Esophagus squamous epithelium (tissue), 5 donors: ENCODE measurements at places on chromosomes 3 and 15.

GRCh38 chr3:114093596-114093995 is 37.1 kb downstream of the QTRT2 start:
- DNase-seq: no peak

GRCh38 chr3:182105875-182106274 is 394.1 kb downstream of the SOX2 start:
- DNase-seq: no peak

- no peak for DNase-seq
These were observed 1379.1 kb downstream of the ZPLD1 start for GRCh38 chr3:103813955-103814354.

DNA sequence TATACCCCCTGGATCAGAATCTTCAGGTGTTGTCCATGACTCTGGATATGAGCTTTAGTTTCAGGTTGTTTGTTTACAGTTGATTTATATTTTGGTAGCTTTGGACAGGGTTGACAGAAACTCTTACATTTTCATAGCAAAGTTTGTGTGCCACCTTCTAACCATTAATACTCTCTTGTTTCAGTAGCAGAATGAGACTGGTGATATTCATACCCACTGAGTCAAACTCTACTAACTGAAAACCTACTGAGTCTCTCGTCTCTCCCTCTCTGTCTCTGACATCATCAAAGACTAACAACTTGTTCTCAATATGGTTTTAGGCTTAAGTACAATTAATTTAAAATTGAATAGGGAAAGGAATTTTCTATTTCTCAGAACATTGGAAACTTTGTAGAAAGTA is 282.3 kb downstream of the CNTN6 start:
- no peak for DNase-seq

DNA sequence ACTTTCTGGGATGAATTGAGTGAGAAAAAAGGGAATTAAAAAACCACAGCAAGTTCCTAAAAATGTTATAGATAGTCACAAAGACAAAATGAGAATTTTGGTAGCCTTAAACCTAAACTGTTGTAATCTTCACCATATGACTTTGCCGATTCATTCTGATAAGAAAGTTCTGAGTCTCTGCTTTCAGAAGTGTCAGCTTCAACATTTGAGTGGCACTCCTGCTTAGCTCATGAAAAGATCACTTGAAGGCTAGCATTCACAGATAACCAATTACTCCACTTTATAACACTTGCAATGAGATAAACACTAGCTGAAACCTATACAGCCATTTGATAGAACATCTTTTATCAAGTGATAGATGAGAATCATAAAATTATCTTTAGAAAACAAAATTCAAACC is 288.1 kb upstream of the POU1F1 start:
- DNase-seq: no peak

GRCh38 chr15:91238644-91239425 is 138.8 kb downstream of the SV2B start:
- DNase-seq: no peak

DNA sequence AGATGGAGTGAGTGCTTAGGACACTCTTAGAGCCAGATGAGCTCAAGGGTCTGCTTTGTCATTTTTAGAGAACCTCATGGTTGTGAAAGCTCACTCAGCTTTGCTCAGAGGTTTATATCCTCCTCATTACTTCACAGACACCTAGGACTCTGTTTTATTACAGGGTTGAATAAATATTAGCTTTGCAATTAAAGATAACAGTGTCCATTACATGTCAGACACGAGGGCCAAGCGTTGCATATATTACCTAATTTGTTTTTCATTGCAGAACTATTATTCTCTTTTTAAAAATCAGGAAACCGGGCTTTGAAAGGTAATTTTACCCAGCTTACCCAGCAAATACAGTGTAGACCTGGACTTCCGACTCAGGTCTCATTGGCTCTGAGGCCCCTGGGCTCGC is 16.1 kb downstream of the MAP6D1 start:
- no peak for DNase-seq

- DNase-seq: no peak
These were observed 207.7 kb downstream of the STT3B start for GRCh38 chr3:31740397-31740796.

DNA sequence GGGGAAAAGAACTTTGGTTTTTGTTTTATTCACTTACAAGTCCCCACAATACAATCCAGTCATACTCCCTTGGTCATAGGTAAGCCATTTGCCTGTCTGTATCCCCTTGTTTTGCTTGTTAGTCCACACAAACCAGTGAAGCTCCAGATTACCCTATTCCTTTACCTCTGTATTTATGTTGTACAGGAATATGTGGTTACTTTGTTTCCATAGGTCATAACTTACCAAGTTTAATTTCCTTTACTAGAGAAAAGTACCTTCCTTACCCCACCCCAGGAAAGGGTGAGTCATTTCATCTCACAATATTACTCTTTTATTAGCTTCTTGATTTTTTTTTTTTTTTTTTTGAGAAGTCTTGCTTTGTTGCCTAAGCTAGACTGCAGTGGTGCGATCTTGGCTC is 113.4 kb upstream of the LRRFIP2 start:
- no peak for DNase-seq

DNA sequence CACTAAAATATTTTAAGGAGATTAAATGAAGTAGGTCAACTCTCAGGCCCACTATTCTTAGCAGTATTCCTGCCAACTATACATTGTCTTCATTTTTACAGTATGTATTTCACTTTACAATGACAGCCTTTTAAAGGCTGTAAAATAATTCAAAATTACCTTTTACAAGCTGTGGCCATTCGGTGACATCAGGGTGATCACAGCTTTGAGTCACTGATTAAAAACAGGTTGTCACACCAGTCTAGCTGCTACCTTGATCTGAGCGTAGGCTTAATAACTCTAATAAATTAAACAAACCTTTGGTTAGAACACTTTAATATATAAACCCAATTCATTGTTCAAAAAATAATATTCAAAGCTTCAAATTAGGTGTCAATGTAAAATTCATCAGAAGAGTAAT is 29.9 kb downstream of the UBE3A start:
- DNase-seq: no peak

GRCh38 chr3:192655040-192655439 is 72.3 kb downstream of the FGF12 start:
- DNase-seq: no peak

DNA sequence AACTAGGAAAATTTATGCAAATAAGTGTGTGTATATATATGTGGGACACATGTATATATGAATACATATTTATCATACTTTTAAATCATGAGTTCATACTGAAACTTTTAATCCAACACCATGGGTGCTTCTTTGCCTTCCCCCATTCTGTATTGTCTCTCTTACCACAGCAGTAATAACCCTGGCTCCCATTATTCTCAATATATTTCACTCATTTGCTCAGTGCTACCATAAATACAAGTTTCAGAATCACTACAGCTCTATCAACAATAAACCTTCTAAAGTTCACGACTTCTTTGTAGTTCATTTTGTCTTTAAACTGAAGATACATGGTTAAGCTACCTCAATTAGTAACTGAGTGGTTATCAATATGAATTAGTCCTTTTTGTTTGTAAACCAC is 82.2 kb downstream of the PCCB start:
- DNase-seq: no peak

DNA sequence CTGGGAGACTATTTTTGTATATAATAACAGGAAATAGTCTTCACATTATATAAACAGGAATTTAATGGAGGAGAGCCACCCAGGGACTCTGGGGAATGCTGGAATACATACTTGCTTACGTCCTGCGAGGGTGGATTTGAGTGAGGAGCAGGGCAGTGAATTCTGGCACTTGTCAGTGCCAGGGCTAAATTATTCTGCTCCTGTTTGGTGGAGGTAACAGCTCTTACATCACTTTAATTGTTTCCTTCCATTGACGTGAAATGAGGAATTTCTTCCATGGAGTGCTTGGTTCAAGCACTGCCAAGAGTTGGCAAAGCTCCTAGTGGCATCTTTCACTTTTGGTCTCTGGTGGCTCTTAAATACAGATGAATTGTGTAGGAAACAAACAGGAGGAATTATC is 94.1 kb upstream of the GOLGA8J start:
- no peak for DNase-seq

- no peak for DNase-seq
These were observed 9.9 kb upstream of the LEKR1 start for GRCh38 chr3:156816091-156816793.

DNA sequence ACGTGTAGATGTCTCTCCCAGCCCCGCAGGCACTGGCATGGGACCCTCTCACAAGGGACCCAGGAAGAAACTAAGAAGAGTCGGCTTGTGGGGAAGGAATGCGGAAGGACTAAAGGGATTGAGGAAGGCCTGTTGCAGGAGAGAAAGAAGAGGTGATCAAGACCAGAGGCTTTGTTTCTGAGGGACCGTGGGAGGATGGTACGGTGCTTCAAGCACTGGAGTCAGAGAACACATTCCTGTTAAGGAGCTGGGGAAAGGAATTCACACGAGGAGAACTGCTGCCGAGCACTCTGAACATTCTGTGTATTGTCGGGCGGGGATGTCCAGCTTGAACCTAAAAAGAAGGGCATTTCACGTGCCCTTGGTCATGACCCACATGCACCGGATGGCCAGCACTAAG is 91.4 kb downstream of the TAMM41 start:
- no peak for DNase-seq

DNA sequence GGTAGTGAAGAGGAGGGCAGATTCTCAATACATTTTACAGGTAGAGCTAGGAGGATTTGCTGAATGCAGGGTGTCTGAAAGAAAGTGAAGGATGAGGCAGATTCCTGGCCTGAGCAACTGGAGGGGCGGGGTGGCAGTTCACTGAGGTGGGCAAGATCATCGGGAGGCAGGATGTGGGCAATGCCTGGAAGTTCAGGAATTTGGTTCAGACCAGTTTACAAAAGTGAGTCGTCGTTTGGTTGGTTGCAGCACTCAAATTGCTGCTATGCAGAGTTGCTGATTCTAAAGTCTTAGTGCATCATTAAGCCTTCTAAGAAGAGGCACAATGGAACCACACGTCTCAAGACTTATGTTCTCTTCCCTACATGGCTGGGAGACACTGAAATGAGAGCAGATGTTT is 134.0 kb downstream of the MFSD1 start:
- DNase-seq: no peak

DNA sequence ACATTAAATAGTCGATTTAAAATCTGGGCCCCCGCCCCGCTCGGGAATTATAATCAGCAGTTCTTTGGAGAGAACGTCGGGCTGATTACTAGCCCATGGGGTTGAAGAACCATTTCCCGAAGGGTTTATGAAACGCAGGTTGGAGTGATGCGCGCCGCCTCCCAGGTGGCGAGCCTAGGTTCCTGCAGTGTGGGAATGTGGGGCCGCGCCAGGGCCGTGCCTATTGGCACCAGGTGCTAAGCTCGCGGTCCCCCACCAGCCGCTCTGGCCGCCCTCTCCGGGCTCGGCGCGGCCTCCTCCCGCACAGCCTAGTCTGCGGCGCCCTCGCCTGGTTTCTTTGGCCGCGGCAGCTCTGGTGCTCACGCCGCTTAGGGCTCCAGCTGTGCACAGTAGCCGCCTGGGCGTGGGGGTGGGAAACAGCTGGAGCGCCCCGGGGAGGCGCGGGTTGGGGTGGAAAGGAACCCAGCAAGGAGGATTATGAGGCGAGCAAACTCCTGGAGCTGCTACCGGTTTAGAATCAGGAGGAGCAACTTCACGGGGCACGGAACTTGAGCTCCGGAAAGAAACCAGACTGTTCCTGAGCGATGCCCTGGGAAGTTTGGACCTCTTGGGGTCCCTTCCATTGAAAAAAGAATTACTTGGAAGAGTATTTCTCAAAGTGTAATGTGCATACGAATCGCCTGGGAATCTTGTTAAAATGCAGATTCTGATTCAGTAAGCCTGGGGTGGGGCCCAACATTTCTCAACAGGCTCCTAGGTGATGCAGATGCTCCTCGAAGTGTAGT is 5.6 kb upstream of the MECOM start:
- DNase-seq: no peak

- DNase-seq: no peak
These were observed 87.2 kb upstream of the NSMCE3 start for GRCh38 chr15:29356786-29357185.

DNA sequence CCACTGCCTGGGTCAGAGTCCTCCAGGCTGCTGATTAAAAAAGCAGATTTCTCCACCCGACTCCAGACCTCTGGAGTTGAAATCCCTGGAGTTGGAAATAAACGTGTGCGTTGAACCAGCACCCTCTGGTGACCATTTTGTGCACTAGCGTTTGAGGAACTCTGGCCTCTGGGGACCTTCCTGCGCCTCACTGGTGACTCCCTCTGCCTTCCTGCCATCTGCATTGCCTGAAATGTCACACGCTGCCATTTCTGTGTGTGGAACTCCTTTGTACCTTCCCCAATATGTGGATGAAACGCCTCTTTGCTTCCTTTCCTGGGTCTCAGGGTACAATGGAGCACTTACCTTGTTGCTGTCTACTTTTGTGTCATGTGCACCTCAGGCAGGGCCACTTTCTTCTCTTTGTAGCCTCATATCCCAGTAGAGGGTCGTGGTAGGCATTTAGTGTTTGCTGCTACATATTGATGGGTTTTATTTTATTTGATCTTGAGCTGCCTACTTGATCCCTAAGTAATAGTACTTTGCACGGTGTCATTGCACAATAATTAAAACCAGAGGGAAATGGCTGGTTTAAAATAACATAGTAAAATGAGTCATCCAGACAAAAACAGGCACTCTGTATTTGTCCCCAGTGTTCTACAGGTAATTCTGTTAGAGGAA is 56.8 kb downstream of the GPR171 start:
- DNase-seq: no peak

DNA sequence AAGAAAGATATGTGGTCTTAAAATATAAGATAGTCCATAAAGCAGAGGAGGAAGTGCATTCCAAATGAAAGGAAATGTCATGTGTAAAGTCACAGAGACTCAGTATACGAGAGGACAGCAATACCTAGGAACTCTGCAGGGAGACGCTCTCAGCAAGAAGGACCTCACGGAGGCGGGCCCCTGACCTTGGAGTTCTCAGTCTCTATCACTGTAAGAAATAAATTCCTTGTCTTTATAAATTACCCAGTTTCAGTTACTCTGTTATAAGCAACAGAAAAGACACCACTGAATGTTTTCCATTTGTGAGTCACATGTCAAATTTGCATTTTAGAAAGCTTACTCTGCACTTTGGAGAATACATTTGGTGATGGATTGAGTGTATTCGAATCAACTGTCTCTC is 140.6 kb downstream of the GBE1 start:
- DNase-seq: no peak

DNA sequence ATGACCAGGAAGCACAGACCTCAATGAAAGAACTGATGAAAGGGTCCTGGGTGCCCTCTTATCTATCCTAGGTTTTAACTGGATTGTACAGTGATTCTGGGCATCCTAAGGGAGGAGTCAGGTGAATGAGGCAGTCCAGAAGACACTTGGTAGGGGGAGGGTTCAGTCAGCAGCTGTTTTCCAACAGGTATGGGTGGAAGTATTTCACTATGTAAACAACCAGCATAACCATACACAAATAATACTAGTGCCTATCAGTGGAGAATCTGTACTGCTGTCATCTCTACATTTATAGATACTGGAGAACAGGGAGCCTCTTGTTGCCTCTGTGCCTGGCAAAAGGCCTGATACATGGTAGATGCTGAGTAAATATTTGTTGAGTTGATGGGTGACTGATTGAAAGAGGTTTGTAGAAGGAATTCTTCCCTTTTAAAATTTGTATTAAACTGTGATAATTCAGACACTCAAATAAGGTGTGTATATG is 328.5 kb downstream of the RBMS3 start:
- DNase-seq: no peak

- DNase-seq: no peak
These were observed 139.0 kb downstream of the CTNNB1 start for GRCh38 chr3:41338276-41338675.
